ENCODE measurements at places on chromosomes 1 and 21.
A peak's percentile ranks its signal among the peaks of the same experiment; 100 is the strongest.

- no peak overlapping the region for H3K4me3 ChIP-seq
- no peak overlapping the region for H3K27ac ChIP-seq
- H3K4me1 ChIP-seq, result peaks cover 7% of the 10 kb centered on the region
- H3K27me3 ChIP-seq, result no peaks in the 10 kb centered on the region
These were observed 3.2 kb upstream of the DENND1B start for GRCh38 chr1:197778366-197778945.

DNA sequence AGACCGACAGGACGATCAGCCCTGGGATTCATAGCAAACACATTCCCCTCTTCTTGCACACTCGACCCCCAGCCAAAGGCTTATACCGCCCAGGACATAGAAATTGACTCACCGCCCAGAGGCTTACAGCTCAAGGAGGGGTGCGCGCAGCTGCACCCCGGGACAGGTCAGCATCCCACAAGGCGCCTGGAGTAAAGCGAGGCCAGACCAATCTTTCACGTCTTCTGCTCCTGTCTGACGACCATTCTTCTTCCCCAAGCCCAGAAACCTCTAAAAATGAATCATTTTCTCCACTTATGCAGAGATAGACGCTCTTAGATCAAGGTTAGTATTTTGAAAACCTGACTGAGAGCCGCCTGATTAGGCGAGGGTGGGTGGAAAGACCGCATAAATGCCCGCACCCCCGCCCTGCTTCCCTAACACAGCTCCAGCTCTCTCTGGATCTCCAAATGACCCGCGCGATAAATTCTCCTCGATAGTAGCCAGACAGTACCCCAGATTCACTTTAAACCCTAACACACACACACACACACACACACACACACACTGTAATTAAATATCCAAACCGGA is 1.9 kb upstream of the LHX8 start:
- H3K27ac ChIP-seq, result no peak overlapping the region
- H3K36me3 ChIP-seq, result no peaks in the 10 kb centered on the region
- H3K27me3 ChIP-seq, result peaks cover 80% of the 10 kb centered on the region
- H3K4me3 ChIP-seq, result no peak overlapping the region
- peaks cover 15% of the 10 kb centered on the region for H3K4me1 ChIP-seq

DNA sequence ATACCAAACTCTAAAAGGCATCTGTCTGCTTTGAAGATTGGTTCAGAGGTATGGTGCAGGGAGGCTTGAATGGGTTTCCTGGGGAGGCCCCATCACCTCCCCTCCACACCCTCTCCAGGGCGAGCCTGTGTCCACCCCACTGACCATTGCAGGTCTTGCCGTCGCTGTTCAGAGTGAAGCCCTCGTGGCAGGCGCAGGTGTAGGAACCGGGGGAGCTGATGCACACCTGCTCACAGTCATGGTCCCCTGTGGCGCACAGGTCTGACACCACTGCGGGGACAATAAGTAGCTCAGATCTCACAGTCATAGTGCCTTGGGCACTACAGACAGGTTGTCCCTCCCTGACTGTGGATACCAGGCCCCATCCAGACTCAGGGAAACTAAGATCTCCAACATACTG is 6.7 kb downstream of the MATN1 start:
- DNase-seq, result no peak
- H3K36me3 ChIP-seq, result no peaks in the 10 kb centered on the region
- H3K27me3 ChIP-seq, result no peaks in the 10 kb centered on the region
- no peak overlapping the region for H3K27ac ChIP-seq

- no peak for DNase-seq
- no peak overlapping the region for H3K4me3 ChIP-seq
- no peaks in the 10 kb centered on the region for H3K36me3 ChIP-seq
- H3K4me1 ChIP-seq, result peaks cover 5% of the 10 kb centered on the region
- H3K27ac ChIP-seq, result no peak overlapping the region
These were observed 36.7 kb upstream of the LRRC8B start for GRCh38 chr1:89487972-89488371.

DNA sequence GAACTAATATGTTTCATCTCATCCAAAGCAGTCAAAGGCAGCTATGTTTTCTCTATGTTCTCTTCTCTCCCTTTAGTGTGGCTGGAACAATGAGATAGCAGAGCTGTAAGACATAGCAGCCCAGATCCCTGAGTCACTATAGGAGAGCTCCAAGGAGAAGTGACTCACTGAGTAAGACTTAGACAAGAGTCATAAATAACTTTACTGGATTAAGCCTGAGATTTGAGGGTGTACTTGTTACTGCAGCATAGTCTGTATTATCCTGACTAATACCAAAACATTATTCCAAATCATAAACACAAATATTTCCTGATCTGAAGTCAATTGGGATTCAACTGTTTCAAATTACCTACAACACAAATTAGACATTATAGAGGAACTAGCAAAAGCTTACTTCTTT is 3.9 kb downstream of the KRTAP19-8 start:
- no peaks in the 10 kb centered on the region for H3K36me3 ChIP-seq
- peak; percentile 13 for DNase-seq
- H3K4me1 ChIP-seq, result no peaks in the 10 kb centered on the region

All from trophoblast cell (in vitro differentiated cells and primary cell).